GM13977 (cell line): ENCODE measurements at places on chromosomes 3 and 15.

GRCh38 chr15:34275154-34275553 lies 50.3 kb downstream of the EMC4 start:
- DNase-seq: no peak

DNA sequence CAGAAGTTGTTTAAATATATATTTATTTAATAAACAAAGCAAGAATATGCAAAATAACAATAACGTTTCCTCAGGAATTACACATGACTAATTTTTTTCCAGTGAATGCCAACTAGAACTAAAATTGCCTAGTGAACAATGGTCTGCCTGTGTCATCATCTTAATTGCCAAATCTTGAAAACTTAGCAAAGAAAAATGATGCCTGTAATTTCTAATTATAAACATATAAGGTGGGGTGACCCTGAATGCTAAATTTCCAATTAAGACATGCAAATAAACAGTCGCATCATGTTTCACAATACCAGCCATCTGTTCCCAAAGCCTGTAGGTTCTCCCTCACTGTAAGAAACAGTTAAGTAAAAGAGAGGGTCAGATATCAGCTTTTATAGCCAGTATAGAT lies 67.6 kb upstream of the PLCL2 start:
- DNase-seq: no peak

DNA sequence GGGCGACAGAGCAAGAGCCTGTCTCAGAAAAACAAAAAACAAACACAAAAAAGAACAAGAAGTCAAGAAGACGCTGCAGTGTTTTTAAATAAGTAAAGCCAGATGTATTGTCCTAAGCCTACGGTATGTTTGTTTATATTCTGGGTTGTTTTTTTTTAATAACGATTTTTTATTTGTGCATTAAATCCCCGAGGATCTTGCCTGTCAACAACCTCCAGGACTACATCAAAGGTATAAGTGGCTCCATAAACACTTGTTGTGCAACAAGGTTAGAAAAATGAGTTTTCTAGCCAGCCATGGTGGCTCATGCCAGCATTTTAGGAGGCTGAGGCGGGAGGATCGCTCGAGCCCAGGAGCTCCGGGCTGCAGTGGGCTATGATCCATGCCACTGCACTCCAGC lies 26.1 kb downstream of the ITGB5 start:
- no peak for DNase-seq

DNA sequence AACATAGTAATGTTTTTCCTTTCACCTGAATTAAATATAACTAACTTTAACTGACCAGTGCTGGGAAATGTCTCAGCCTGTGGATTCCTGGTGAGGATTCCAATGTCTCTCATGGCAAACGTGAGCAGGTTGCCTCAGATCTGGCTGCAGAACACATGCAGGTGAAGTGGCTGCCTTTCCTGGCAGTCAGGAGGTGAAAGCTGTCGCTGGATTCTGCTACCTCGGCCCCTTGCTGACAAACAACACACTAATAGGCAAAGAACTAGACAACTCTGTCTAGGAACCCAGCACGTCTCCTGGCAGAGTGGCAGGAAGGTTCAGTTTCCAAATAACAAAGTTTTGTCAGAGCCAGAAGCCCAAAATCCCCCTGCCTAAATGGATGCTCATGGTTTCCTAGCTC lies 400.8 kb upstream of the PPP2R3A start:
- DNase-seq: no peak

GRCh38 chr3:152241142-152242017 lies 27.3 kb upstream of the MBNL1 start:
- no peak for DNase-seq

DNA sequence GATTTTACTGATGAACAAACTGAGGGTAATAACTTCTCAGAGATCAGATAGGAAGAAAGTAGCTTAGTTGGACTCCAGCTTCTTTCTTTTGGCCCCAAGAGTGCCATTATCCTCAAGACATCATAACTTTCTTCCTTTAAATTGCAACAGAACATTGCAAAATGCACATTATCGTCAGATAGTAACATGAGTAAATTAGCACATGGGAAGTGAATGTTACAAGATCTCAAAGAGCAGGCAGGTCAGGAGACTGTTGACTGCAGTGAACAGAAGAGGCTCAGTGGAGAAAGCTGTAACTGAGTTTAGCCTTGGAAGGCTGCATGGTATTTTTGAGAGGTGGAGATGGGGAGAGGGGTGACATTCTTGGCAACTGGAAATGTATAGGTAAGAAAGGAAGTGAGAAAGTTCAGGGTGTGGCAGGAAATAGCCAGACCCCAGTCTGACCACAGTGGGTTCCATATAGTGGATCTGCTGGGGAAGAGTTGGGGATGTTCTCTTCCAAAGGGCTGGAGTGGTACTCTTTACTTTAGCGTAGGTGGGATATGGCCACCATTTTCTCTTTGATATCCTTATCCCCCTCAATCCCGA lies 307.7 kb downstream of the RPLP1 start:
- no peak for DNase-seq

DNA sequence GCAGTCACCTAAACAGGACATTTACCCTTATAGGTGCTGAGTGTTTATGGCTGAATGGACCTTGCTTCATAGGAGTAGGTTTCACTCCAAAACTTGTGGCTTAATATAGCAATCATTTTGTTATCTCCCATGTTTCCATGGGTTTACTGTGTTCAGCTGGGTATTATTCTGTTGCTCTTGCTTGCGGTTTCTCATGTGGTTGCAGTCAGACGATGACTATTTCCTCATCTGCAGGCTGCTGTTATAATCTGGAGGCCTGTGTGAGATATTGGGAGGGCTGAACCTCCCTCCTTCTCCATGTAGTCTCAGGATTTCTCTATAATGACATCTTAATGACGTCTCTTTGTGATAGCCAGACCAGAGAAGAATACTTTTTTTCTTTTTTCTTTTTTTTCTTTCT lies 98.1 kb downstream of the ZPLD1 start:
- no peak for DNase-seq

GRCh38 chr3:53940623-53941022 lies 49.0 kb upstream of the SELENOK start:
- DNase-seq: no peak

DNA sequence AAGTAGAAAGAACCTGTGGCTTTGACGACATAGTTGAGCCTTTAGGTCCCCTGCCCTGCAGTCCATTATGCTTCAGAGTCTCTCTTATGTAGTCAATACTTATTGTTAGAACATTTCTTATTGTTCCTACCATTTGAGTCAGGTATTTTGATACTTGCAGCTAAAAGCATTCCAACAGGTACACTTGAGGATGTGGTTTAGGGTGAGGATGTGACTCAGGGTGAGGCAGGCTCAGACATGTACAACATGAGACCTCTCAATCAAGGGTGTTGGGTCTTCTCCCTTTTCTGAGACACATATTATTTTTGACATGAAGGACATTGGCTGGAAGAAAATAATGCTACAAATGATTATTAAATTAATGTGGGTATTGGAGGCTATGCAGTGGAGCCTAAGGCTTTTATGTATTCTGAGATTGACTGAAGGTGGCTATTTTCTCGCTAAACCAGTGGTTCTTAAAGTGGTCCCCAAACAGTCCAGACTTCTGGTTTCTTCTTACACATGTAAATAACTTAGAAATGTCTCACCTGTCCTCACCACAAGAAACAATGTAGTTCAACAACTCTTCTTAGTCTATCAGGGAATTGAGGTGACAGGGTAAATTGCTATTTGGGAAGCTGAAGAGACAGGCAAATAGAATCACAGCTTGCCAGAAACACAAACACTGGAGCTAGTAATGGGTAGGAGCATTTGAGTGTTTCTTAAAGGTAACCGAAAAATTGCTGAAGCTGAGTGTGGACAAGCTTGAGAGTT lies 135.5 kb upstream of the ZPLD1 start:
- no peak for DNase-seq

GRCh38 chr3:116198087-116198486 lies 247.2 kb downstream of the LSAMP start:
- no peak for DNase-seq

GRCh38 chr15:81213982-81214381 lies 17.3 kb downstream of the IL16 start:
- no peak for DNase-seq

- no peak for DNase-seq
Measured at GRCh38 chr15:32705446-32705845, 12.4 kb upstream of the GREM1 start.

- DNase-seq: peak; percentile 73
Measured at GRCh38 chr3:9500108-9501050, 53.2 kb downstream of the LHFPL4 start.

DNA sequence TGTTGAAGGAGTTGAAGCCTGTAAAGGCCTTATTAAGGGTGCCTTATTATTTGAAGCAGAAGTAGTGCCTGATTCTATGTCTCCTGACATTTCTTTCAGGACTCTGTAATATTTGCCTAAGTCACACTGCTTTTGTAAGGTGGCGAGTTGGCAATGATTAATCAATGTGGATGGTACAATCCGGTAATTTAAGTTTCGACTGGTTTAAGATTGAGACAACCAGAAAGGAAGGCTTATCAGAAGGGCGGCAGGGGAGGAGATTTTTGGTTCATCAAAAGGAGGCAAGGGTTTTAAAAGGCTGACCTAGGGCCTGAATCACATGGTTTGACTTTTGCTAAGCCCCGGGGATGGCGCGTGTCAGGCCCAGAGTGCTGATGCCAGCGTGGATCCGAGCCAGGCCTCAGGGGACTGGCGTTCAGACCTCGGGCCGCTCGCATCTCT lies 830 bp upstream of the RNF13 start:
- DNase-seq: no peak

GRCh38 chr3:50226888-50227389 lies 9.1 kb upstream of the GNAI2 start:
- DNase-seq: peak; percentile 57

DNA sequence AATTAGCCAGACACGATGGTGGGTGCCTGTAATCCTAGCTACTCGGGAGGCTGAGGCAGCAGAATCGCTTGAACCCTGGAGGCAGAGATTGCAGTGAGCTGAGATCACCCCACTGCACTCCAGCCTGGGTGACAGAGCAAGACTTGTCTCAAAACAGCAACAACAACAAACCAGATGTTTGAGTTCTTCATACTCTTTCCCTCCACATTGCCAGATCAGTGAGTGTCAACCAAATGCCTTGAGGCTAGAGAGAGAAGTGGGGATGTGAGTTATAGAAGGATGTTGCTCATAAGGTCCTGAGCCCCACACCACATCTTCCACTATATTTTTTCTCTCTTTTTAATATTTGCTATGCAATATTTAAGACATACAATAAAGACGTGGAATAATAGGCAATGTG lies 19.8 kb downstream of the MAPKBP1 start:
- DNase-seq: no peak

DNA sequence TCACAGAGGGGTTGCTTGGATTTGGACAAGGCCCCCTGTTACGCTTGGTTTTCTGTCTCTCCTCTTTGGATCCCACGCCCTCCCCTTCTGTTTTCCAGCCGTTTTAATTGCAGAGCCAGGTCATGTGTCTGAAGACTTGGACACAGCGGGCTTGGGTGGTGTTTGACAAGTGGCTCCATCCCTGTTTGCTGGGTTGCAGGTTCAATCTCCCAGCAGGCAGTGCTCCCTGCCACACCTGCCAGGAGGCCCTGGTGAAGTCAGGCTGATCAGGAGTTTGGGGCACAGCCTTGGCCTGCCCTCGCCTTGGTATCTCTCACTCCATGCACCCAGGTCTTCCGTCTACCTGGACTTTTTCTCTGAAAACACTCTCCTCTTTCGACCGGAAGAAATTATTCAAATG lies 59.0 kb downstream of the PLXNA1 start:
- DNase-seq: no peak

GRCh38 chr3:125043599-125044151 lies 12.1 kb downstream of the HEG1 start:
- DNase-seq: no peak

GRCh38 chr15:101621961-101622360 lies 30.2 kb downstream of the TM2D3 start:
- no peak for DNase-seq

DNA sequence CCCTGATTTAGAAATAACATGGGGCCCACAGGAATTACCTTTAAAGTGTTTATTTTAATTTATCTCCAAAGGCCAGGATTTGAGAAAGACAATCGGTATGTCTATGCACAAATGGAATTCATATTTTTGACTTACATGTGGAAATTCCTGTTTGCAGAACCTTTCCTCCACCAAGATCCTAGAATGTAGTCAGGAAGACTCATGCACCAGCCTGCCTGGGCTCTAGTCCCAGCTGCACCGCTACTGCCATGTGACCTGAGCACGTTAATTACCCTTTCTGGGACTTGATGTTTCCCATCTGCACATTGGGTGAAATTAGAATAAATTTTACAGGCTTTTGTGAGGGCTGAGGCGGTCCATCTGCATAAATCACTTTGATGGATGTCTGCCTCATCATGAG lies 194.2 kb downstream of the ATP10A start:
- DNase-seq: no peak
